ENCODE measurements at places on chromosomes 3 and 15.

DNA sequence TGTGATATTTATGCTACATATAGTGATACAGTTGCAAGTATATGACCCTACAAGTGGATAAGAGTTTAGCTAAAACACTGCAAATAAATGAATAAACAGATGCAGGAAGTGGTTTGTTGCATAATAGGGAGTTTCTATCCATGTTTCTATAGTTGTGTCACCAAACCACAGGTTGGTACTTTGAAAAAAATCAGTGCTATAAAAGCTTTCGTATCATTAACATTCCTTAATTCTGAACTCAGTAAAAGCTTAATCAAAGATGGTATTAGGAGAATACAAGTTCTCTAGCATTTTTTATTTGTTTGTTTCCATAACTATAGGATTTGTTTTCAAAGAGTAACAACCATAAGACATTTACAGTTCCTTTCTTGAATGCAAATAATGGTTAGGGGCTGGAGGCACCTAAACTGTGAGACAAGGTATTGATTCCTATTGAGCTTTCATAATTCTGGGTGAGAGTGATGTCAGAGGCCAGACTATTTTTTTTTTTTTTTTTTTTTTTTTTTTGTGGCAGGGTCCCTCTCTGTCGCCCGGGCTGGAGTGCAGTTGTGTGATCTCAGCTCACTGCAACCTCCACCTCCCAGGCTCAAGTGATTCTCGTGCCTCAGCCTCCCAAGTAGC, 29.6 kb downstream of the CPOX start:
- DNase-seq = no peak

DNA sequence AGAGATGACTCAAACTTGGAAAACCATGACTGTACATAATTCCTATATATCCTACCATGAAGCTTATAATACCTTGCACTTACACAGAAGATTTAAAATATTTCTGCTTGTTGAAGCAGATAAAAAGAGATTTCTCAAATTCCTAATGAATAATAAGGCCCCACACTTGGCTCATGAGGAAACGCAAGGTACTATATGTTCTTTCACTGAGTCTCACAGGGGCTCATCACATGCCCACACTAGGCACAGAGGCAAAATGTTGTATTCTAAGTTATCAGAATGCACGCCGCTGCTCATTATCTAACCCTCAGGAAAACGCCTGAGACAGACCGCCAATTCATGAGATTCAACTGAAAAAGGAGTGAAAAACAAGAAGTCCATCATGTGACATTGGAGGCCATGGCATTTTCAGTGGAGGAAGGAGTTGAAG, 5.6 kb downstream of the MYO1E start:
- no peak for DNase-seq

- DNase-seq = no peak
Observed at GRCh38 chr15:77617476-77618230, 15.1 kb downstream of the LINGO1 start.

GRCh38 chr15:52509500-52510245, 19.0 kb downstream of the MYO5A start:
- no peak for DNase-seq

DNA sequence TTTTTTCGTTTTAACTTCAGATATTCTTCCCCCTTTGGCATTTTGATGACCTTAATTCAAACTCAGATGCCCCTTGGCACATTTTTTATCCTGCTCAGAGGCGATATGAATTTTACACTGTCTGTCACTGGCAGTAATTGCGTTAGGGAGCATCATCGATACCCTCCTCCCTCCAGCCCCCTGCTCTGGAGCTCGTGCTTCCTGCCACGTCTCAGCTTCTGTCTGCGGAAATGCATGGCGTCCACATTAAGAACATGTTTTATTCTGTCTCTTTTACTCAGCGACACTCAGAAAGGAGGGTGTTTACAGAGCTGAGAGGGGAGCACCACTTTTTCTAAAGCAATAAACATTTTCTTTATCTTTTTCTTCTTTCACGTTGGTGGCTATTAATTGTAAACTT, 254.2 kb downstream of the EBLN2 start:
- DNase-seq = no peak

DNA sequence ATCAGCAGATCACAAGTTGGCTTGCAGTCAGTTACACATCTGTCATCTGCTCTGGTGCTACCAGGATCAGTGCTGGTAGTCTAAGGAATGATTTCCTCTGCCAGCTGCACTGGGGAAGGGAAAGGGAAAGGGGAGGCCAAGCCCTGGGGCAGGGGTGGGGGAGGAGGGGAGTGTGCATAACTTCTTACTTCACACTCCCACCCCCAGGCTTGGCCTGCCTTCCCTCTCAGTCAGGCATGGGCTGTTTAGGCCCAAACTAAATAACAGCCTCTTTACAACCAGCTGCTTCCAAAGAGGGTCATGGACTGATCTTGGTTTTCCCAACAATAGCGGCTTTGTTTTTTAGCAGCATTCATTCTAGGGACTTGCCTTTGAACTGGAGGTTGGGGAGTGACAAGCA, 86.1 kb upstream of the PSMD6 start:
- no peak for DNase-seq

All from NCI-H2029 treated with DMSO at 0.1 percent for 48 hours (cell line).